ENCODE measurements at places on chromosomes 4 and X. TPM values are rescaled to one million over a fixed set of nuclear protein-coding genes. Genes with fewer than 3 reads are reported as not detected.

GRCh38 chr4:61520681-61521160, 320.6 kb downstream of the ADGRL3 start:
- DNase-seq: no peak

Gene AMER1
- total RNA-seq: 5.0 TPM

Gene HPGDS
- not detected for total RNA-seq

- peak; percentile 50 for DNase-seq
Observed at GRCh38 chr4:24794916-24795665, at the start of gene SOD3. TSS of gene SOD3 (plus strand) at chr4:24795573. CDS start at chr4:24799522, 3,949 bp downstream.

- DNase-seq: no peak
Observed at GRCh38 chr4:151573945-151574344, 165.0 kb downstream of the FHIP1A start.

GRCh38 chrX:153063315-153063714, 7.0 kb downstream of the PNMA3 start:
- DNase-seq: no peak

DNA sequence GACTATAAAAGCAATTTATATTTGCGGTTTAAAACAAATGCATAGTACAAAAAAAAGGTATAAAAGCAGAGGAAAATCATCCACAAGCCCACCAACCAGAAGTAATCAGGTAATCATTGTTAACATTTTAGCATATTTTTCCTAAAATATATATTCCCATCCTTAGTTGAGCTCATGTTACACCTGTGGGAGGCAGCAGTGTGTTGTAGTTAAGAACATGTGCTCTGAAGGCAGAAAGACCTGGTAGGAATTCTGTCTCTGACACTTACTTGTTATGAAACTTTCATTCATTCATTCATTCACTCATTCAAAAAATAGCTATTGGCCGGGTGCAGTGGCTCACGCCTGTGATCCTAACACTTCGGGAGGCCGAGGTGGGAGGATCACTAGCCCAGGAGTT, 15.4 kb upstream of the CDKL5 start:
- no peak for DNase-seq

DNA sequence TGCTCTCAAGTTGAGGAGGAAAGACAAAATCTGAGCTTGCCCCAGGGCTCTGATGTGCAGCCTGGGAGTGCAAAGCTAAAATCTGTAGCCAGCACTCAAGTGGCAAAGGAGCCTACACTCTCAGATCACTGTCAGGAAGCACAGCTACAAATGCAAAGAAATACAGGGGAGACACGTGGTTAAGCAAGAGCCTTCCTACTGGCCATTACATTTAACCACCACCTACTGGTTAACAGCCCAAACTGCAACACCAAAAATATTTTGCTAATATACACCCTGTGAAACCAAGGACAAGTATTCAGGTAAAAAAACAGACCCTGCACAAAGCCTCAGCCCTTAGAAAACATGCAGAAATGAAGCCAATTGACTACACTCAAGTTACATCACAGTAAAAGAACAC, 170.4 kb upstream of the FGF16 start:
- DNase-seq: no peak

All from K562 (cell line).